ENCODE measurements at places on chromosomes 2 and 18.
A peak's percentile ranks its signal among the peaks of the same experiment; 100 is the strongest.

GRCh38 chr2:25666218-25666617, 7.2 kb downstream of the DTNB start:
- DNase-seq = no peak

DNA sequence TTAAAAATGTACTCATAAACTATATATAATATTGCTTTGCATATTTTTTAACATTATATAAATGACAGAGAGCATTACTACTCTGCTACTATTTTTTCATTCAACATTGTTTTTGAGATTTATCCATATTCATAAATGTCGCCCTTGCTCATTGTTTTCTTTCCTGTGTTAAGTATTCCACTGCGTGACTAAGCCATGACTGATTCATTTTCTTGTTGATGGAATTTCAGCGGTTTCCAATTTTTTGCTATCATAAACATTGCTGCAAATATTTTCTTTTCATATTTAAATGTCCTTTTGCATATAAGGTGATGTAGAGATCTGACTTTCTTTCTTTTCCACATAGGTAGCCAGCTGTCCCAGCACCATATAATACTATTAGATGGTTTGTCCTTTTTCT, 57.6 kb downstream of the SFXN5 start:
- DNase-seq = no peak

- peak; percentile 27 for DNase-seq
Measured at GRCh38 chr2:159807183-159808031, 9.4 kb upstream of the CD302 start.

DNA sequence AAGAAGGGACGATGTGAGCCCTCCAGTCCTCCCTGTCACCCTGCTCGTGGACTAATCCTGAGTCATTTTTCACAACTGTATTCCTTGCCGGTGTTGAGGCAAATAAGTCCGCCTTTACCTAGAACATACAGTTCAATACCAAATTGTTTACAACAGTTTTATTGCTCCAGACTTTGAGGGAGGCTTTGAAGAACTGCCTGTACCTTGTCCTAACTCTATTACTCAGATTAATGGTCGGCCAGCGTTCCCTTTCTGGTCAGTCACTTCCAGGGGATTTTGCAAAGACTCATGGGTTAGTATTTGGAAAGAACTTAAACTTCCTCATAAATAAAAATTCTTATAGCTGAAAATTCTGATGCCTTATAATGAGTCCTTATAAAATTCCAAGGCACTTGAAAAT, 85.1 kb upstream of the ZNF532 start:
- DNase-seq = no peak

GRCh38 chr2:225017713-225018112, 24.6 kb downstream of the DOCK10 start:
- no peak for DNase-seq

DNA sequence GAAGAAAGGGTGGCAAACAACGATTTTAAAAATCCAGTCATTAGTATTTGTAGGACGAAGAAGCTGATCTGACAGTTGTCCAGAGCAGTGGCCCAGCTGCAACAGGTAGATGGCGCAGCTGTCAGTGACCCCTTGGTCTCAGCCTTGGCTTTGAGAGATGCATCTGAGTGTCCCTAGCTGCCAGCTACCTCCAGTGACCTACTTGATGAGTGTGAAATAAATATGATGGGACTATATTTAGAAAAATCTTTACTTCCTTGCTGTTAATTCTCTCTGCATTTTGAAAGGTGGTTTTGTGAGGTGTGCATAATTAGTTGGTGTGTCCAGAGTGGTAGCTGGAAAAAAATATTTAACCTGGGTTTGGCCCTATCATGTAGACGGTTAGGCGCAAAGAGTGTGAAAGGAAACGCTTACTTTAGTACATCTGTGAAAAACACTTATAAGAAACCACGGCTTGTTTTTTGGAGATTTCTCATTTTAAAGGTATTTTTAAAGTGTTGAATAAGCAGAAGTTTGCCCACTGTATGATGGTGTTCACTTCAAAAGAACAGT, 963 bp downstream of the INPP1 start:
- no peak for DNase-seq

DNA sequence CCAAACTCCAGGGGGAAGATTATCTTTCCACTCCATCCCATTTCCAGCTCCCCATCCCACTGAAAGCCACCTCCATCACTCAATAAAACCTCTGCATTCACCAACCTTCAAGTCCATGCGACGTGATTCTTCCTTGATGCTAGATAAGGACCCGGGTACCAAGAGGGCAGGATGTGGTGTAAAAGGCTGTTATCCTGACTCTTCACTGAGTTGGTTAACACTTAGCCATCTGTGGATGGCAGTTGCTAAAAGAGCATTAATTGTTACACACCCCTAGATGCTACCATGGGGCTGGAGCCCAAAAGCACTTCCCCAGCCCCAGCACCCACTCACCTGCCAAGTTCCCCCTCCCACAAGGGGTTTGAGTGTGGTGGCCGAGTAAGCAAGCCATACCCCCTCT, 53.4 kb upstream of the DPP10 start:
- DNase-seq = no peak

DNA sequence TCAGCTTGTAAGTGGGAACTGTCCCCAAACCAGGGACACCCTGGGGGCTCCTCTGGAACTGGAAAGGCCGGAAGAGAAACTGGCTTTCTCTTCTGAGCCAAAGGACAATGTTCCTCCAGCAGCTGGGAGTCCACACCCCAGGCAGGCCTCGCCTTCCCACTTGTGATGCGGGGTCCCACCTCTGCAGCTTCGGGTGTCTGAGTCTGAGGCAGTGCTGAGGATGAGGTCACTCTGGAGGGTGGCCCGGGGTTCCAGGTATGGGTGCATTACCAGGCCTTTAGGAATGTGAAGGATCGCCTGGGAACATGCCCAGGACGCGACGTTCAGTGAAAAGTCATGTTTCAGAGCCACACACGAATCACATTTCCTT, 18.2 kb upstream of the BOK start:
- no peak for DNase-seq

Measured in MG63 (cell line).